AG04449 (cell line): ENCODE measurements at places on chromosomes 6 and 20.
A peak's percentile ranks its signal among the peaks of the same experiment; 100 is the strongest.

- no peak for DNase-seq
Observed at GRCh38 chr6:69138148-69138547, 503.1 kb downstream of the ADGRB3 start.

DNA sequence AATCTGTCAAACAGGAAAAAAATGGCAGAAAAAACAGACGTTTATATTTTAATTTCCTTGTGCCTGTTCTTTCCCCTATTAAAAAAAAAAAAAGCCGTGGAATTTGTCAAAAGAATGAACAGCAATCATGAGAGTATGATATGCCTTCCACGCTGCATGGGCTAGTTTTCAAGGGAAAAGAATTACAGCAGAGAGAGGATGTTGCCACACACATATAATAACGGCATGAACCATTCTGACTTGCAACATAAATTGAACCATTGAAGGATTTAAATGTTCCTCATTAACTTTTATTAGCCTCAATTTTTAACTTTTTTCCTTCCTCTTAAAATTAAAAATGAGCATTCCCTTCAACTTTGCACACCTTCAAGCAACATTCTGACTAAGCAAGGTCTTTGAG is 301.8 kb downstream of the FOXC1 start:
- DNase-seq: no peak

- peak; percentile 91 for DNase-seq
Observed at GRCh38 chr6:32969685-32970412, 1.5 kb downstream of the BRD2 start.

DNA sequence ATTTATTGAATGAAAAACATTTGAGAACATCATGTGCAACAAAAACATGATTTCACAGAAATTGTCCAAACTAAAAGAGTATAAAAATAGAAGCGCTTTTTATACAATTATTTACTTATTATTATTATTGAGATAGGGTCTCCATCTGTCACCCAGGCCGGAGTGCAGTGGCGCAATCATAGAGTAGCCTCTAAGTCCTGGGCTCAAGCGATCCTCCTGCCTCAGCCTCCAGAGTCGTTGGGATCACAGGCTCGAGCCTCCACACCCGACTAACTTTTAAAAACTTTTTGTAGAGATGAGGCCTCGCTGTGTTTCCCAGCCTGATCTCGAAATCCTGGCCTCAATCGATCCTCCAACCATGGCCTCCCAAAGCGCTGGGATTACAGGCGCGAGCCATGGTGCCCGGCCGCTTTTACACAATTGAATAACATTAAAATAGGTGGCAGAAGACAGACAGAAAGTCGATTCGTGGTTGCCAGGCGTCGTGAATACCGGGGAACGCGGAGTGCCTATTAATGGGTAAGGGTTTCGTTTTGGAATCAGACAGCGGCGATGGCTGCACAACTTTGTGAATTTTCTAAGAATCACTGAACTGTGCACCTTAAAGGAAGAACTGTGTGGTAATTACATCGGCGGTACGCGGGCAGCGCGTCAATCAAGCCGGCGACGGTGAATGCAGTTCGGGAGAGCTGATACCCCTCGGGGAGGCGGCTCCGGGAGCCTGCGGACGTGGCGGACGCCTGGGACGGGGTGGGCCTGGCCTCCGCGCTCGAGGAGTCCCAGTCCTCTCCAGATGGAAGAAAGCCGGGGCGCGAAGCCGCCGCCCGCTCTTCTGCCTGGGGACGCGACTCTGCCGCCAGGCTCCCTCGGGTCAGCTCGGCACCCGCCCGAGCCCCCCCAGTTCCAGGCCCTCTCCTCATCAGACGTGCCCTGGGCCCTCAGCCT is 807 bp downstream of the TBC1D20 start:
- no peak for DNase-seq

- DNase-seq: no peak
Observed at GRCh38 chr6:50922579-50923525, 104.2 kb downstream of the TFAP2B start.

DNA sequence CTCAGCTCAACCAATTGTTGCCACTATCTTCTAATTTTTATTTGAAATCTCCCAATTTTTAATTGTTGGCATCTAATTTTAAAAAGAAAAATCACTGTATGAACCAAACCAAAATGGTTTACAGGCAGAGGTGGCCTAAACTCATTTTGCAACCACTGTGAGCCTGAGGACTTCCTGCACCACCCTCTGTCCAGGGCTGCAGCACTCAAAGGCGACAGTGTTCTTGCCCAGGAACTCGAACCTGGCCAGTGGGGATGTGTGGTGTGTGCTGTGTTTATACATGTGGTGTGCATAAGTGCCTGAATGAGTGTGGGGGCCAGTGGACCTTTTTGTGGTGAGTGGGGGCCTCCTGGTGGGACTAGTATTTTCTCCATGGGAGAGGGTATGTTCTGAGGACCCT is 24.4 kb upstream of the SLC22A7 start:
- no peak for DNase-seq

DNA sequence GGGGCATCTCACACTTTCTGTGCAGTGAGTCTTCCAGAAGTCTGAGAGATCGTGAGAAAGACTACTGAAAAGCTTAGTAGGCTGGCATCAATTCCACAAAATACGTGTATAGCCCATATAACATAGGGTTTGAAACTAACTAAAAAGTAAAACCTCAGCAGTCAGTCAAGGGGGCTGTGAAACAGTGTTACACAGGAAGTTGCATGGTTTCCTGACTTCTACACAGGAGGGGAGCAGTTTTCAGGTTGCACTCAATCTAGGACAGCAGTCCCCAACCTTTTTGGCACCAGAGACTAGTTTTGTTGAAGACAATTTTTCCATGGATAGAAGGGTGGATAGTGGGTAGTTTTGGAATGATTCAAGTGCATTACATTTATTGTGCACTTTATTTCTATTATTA is 4.7 kb upstream of the LY86 start:
- DNase-seq: no peak

DNA sequence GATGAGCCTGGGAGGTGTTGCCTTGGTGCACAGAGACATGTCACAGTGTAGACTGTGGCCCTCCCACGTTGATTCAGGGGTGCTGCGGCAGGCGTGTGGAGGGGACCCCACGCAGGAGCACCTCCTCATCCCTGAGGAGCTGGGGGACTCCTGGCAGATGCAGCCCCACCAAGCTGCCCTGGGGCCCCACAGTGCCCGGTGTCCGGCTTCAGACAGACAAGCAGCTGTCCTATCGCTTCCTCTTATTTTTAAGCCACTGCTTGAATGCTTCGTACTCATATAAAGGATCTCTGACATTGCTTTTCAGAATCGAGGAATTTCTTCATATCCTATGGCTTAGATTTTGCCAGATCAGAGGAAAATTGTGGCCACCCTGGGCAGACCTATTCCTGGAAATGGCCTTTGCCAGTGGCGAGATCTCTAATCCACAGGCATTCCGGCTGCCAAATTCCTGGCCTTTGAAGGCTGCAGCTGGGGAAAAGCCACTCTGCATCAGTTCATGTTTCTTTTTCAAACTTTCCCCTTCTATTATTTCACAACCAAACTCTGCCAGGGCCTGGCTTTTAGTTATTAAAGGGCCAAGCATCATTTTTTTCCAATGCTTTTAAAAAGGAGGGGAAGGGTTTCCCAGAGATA is 337.0 kb downstream of the THBS2 start:
- DNase-seq: no peak

GRCh38 chr6:79170959-79171358 is 63.5 kb downstream of the HMGN3 start:
- no peak for DNase-seq

DNA sequence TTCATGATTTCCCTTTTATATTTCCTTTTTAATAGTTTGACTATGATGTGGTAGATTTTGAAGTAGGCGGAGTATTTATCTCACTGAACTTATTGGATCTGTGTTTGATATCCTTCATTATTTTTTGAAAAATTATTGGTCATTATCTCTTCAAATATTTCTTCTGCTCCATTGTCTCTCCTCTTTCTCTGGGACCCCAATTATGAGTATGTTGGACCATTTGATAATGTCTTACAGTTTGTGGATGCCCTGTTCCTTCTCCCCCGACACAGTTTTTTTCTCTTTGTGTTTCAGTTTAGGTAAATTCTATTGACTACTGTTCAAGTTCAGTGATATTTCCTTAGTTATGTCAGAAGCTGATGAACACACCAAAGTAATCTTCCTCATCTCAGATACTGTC is 49.4 kb upstream of the COL10A1 start:
- DNase-seq: no peak

- DNase-seq: no peak
Observed at GRCh38 chr6:44257753-44258324, 511 bp upstream of the SLC35B2 start.

GRCh38 chr20:31781945-31782344 is 37.2 kb upstream of the MYLK2 start:
- no peak for DNase-seq

DNA sequence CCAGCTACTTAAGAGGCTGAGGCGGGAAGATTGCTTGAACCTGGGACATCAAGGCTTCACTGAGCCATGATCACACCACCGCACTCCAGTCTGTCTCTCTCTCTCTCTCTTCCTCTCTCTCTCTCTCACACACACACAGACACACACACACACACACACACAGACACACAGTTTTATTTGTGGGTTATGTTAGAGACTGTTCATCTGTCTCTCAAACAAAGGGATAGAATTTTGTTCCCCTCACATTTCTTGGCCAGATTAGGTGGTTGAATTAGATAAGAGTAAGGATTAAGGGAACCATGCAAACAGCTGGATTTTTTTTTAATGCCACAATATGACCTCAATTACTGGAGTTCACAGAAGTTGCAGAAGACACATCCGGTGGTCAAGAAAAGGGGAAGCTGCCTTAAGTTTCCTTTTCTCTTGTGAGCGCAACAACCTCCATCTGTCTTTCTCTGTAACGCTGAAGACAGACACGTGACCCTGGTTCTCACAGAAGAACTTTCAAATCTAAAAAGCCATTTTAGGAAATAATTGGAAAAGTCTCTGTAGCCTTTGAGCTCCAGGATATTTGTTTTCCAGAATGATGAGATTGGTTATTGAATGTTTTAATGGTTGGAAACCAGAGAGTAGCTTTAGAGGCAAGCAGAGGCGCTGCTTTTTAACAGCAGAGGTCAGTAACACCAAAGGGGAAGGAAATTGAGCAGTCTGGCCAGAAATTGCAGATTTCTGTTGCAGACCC is 32.9 kb upstream of the LGSN start:
- no peak for DNase-seq

- peak; percentile 95 for DNase-seq
Observed at GRCh38 chr6:80638213-80639055, 532.0 kb downstream of the BCKDHB start.

GRCh38 chr6:145603424-145603833 is 131.9 kb downstream of the EPM2A start:
- no peak for DNase-seq

DNA sequence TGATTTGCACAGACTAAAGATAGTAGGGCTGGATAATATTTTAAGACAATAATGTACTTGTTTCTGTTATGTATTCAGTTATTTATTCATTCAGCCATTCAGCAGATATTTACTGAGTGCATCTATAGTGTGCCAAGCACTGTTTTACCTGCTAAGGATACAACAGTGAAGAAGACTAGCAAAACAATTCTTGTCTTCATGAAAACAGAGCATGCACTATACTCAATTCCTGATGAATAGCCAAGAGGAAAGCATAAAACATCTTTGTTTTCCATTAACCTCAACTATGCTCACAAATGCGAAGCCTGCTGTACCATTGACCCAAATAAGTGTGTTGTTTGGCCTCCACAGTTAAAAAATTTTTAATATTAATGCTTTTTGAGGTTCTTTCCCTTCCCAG is 436.7 kb downstream of the BCKDHB start:
- no peak for DNase-seq

- DNase-seq: no peak
Observed at GRCh38 chr6:25709761-25710160, 44.8 kb upstream of the SLC17A4 start.

DNA sequence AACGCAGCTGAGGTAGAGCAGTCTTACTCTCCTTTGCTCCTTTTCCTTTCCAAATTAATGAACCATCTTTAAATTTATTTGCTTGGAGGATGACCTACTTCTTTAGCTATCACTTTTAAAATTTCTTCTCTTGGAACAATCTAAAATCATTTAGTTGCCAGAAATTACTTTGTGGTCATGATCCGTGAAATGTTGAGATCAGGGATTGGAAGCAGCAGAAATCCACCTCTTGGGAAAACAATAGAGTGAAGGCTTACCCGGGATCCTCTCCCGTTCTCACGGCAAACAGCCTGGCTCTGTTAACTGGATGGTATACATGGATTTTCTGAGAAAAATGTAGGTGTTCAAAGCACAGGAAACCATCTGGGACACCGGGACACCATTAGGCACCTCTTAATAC is 7.7 kb downstream of the AKAP12 start:
- DNase-seq: no peak

DNA sequence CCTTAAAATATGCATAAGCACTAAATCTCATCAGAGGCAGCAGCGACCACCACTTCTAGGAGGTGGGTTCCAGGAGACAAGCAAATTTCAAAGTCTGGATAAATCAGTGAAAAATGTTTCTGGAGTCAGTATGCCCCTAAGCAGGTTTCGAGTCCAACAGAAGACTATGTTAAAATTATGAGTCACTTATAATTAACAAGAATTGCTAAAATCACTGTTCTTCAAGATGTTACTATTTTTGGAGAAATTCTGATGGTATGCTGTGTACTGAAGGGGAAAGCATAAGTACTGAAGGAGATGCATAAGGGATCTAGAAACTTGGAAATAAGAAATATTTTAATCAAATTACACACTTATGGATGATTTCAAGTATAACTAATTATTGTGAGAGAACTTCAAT is 58.0 kb downstream of the DTNBP1 start:
- DNase-seq: no peak

- DNase-seq: no peak
Observed at GRCh38 chr20:37298190-37298939, 8.9 kb downstream of the MANBAL start.

DNA sequence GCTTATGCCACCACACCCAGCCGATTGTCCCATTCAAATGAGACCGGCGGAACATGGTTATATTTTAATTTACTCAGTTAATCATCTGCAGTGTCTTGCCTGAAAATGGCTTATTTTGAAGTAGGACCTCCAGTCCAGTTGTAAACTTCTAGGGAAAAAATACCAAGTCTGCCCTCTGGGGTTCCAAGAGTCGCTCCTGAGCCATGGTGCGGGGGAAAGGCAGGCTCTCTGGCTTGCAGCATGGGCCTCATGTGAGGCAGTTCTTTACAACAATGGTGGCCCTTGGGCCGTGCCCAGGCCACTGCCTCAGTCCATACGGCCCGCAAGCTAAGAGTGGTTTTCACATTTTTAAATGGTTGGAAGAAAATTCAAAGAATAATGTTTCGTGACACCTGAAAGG is 62.7 kb upstream of the XRN2 start:
- DNase-seq: no peak

- DNase-seq: no peak
Observed at GRCh38 chr20:32206760-32207625, 550 bp downstream of the PLAGL2 start.

GRCh38 chr6:1764397-1764987 is 154.8 kb downstream of the FOXC1 start:
- no peak for DNase-seq

DNA sequence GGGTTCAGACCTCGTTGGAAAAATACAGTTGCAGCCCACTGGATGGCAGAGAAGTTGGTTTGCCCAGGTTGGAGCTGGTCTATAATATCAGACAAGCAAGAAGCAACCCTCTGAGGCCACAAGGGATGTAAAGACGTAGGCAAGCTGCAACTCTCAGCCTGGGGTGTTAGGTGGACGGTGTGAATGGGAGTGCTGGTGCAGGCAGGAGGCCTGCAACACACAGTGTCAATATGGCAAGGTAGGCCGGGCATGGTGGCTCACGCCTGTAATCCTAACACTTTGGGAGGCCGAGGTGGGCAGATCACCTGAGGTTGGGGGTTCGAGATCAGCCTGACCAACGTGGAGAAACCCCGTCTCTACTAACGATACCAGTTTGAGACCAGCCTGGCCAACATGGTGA is 10.5 kb downstream of the VPS16 start:
- DNase-seq: no peak
